Right renal pelvis (tissue), 4 donors: ENCODE measurements at places on chromosomes 1 and 21. TPM values are rescaled to one million over a fixed set of nuclear protein-coding genes. Genes with fewer than 3 reads are reported as not detected.

DNA sequence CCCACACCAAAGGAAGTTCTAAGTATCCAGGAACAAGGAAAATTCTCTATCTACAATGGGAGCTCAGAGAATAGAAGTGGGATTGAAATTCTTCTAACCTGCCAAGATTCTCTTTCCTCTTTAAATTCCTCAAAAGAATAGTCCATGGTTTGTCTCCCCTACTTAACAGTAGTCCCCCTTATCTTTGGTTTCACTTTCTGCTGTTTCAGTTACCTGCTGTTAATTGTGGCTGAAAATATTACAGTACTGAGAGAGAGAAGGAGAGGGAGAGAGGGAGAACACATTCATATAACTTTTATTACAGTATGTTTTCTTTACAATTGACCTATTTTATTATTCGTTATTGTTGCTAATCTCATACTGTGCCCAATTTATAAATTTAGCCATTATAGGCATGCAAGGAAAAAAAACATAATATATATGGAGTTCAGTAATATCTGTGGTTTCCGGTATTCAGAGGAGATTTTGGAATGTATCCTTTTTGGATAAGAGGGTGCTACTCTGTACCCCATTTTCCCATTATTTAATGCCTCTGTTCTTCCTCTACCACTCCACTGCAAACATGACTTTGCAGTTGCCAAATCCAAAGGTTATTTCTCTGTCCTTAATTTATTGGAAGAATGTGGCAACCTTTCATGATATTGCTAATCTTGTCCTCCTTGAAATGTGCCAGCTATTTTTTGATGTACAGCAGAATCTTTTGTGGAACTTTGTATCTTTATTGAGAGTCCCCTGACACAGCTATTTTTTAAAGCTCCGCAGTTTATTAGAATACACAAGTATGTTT lies 68.0 kb downstream of the USP25 start:
- no peak for DNase-seq

GRCh38 chr1:241715435-241715834 lies 63.4 kb downstream of the WDR64 start:
- no peak for DNase-seq

DNA sequence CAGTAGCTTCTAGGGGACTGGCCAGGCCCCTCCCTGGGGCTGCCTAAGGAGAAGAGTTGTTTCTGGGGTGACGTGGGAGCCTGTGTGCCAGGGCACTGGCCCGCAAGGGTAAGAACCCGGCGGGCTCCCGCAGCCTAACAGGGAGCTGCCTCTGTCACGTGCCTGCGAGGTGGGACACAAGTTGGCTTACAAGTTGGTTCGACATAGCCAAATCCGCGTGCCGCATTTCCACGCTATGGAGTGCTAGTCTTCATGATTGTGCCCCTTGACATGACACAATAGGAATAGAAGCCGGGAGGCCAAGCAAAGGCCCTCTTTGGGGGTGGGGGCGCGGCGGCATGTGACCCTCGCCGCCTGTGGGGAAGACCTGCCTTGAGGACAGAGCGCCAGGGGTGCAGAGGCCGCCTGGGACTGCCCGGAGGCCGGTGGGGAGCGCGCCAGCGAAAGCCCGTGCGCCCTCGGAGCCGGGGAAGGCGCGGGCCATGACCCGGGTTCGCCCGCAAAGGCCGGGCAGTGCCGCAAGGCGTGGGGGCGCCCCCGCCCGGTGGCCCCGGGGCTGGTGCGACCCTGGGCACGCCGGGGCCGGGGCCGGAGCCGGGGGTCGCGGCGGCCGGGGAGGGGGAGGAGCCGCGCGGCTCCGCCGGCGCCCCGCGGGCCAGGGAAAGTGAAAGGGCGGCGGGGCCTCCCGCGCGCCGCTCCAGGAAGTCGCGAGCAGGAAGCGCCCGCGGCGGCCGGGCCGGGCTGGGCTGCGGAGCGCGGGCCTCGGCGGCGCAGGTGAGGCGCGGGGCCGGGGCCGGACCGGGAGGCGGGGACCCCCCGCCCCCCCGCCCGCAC lies at the start of gene SLC37A1:
Gene SLC37A1, plus strand, starts transcription at position 702 of the 834 bp plus-strand sequence. CDS start 4,603 bp downstream, outside the sequence.
- no peak for DNase-seq

Gene KANK4
- 19.7 TPM for polyA plus RNA-seq

Gene PTAFR
- polyA plus RNA-seq = 2.3 TPM

Gene PODN
- polyA plus RNA-seq = 2.2 TPM
